ENCODE measurements at places on chromosomes 13 and 19. TPM values are rescaled to one million over a fixed set of nuclear protein-coding genes. Genes with fewer than 3 reads are reported as not detected.
A peak's percentile ranks its signal among the peaks of the same experiment; 100 is the strongest.

GRCh38 chr19:48413879-48414587 is 20.6 kb downstream of the GRIN2D start:
- no peak overlapping the region for H3K4me3 ChIP-seq
- no peaks in the 10 kb centered on the region for H3K4me1 ChIP-seq
- H3K27ac ChIP-seq, result no peak overlapping the region
- peaks cover 6% of the 10 kb centered on the region for H3K27me3 ChIP-seq
- H3K36me3 ChIP-seq, result no peaks in the 10 kb centered on the region

SHC2 gene
- 2.7 TPM for total RNA-seq

DNA sequence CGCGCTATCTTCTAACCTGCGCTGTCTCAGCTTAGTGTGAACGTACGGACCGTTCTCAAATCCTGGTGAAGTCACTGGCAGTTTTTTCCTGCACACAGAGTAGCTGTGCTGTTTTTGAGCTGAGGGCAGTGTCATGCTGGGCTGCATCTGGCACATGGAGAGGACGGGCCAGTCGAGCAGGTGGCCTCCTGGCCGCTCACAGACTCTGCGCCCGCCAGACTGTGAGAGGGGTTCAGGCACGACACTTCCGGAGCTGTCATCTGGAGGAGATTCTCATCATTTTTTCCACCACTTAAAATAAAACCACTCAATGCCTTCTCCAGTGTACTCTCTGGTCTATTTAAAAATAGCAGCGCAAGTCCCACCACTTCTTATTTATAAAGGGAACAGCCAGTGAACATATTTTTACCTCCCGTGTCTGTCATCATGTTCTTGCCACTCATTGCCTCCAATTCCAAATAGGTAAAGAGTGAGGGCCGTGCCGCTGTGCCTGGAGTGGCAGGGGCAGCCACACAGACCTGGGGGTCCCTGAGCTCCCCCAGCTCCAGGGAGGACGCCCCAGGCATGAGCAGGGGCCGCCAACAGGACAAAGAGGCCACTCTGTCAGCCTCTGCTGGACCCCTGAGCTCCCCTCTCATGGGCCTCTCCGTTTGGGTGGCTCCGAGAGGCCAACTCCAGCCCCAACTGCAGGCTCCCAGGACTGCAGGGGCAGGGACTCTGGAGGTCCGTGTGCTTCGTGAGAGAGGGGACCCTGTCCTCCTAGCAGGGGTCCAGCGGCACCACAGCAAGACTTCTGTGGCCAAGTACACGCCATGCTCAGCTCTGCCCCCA is 36.9 kb upstream of the GRTP1 start:
- no peaks in the 10 kb centered on the region for H3K4me1 ChIP-seq
- no peak overlapping the region for H3K4me3 ChIP-seq
- DNase-seq, result no peak
- H3K27me3 ChIP-seq, result no peaks in the 10 kb centered on the region

DNA sequence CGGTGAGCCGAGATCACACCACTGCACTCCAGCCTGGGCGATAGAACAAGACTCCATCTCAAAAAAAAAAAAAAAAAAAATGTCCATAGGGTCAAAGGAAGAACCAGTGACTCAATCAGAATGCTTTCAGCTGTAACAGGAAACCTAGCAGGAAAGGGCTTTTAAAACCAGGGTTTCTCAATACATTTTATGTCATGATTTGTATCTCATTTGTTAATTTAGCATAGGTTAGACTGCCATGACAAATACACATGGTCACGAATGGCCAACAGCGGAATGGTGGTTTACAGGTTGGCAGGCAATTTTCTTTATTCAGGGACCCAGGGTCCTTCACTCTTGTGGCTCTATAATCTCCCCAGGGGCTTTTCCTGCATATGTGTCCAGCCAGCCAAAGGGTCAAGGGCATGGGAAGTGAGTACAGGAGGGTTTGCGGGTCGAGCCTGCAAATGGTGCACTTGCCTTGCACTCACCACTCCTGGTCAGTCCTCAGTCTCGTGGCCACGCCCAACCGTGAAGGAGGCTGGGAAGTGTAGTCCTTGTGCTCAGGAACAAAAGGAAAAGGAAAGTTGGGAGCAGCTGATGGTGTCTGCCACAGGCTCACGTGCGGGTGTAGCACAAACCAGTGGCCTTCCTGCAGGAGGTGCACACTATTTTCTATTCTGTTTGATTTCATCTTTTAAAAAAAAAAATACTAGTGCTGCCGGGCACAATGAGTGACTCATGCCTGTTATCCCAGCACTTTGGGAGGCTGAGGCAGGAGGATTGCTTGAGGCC is 14.8 kb downstream of the DHX34 start:
- H3K27me3 ChIP-seq, result no peaks in the 10 kb centered on the region
- no peaks in the 10 kb centered on the region for H3K4me1 ChIP-seq
- H3K27ac ChIP-seq, result no peak overlapping the region

SHISA2 gene
- total RNA-seq, result 0.24 TPM

GRCh38 chr13:96858133-96858826 is 136.0 kb downstream of the OXGR1 start:
- no peaks in the 10 kb centered on the region for H3K27me3 ChIP-seq
- no peak overlapping the region for H3K4me3 ChIP-seq
- H3K4me1 ChIP-seq, result no peaks in the 10 kb centered on the region
- DNase-seq, result no peak

DNA sequence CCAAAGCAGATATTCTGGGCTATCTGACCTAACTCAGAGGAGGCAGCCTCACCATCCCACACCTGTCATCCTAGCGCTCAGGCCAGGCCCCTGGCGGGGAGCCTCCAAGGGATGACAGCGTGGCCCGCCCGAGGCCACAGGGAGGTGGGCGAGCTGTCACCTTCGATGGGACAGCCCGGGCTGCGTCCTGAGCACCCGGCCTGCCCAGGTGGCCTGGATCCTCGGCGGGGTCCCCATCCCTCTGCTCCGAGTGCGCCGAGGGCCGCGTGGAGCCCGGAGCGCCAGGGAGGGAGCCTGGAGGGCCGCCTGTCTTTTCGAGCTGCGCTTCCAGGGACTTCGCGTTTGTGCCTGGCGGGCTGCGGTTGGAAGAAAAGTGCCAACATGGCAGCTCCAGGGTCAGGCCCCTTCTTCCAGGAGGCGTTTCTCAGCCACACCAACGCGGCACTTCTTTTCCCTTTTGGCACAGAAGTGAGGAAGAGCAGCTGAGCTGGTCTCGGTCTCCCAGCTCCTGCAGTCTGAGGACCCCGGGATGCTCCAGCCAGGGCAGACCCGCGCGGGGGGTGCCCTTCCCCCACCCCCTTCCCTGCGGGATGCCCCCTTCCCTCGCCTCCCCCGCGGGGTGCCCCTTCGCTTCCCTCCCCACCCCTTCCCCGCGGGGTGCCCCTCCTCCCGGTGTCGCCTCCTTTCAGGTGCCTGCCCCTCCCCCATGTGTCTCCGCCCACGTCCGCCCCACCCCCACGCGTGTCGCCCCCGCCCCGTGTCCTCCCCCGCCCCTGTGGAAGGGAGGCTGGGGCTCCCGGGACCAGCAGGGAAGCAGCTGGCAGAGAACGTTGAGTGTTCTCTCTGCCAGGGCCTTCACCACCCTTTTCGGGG is 42.3 kb downstream of the GJA3 start:
- no peaks in the 10 kb centered on the region for H3K27me3 ChIP-seq
- no peaks in the 10 kb centered on the region for H3K36me3 ChIP-seq
- H3K4me3 ChIP-seq, result peak overlapping the region; percentile 66
- H3K4me1 ChIP-seq, result no peaks in the 10 kb centered on the region
- peak overlapping the region; percentile 60 for H3K27ac ChIP-seq
- peak; percentile 78 for DNase-seq

Measured in colonic mucosa (tissue), 4 donors.